Breast epithelium (tissue), 4 donors: ENCODE measurements at places on chromosomes 7 and 10. TPM values are rescaled to one million over a fixed set of nuclear protein-coding genes. Genes with fewer than 3 reads are reported as not detected.

The RTKN2 gene
- total RNA-seq, result 0.16 TPM

The GPR141 gene
- 0.64 TPM for total RNA-seq

The PCLO gene
- 5.3 TPM for total RNA-seq

The WBP1L gene
- total RNA-seq, result 114 TPM

The GRID1 gene
- total RNA-seq, result 2.3 TPM

The CDK14 gene
- total RNA-seq, result 16.3 TPM

The FRAT2 gene
- 12.2 TPM for total RNA-seq

The CCL24 gene
- not detected for total RNA-seq

The FXYD4 gene
- total RNA-seq, result not detected

The TTYH3 gene
- 17.9 TPM for total RNA-seq

The FFAR4 gene
- total RNA-seq, result 0.33 TPM

The LBX1 gene
- total RNA-seq, result not detected

The RET gene
- total RNA-seq, result 1.8 TPM

The ATP6V0A4 gene
- total RNA-seq, result not detected

The NUTM2B gene
- total RNA-seq, result 0.33 TPM

The SVOPL gene
- 0.33 TPM for total RNA-seq

The PMPCB gene
- total RNA-seq, result 58.4 TPM

The CYCS gene
- 18.1 TPM for total RNA-seq

The SPAM1 gene
- not detected for total RNA-seq
